Activated T-cell treated with anti-CD3 and anti-CD28 coated beads for 48 hours (primary cell): ENCODE measurements at places on chromosomes 2 and 18.
A peak's percentile ranks its signal among the peaks of the same experiment; 100 is the strongest.

- DNase-seq, result no peak
Observed at GRCh38 chr2:226131299-226131784, 668.3 kb downstream of the IRS1 start.

DNA sequence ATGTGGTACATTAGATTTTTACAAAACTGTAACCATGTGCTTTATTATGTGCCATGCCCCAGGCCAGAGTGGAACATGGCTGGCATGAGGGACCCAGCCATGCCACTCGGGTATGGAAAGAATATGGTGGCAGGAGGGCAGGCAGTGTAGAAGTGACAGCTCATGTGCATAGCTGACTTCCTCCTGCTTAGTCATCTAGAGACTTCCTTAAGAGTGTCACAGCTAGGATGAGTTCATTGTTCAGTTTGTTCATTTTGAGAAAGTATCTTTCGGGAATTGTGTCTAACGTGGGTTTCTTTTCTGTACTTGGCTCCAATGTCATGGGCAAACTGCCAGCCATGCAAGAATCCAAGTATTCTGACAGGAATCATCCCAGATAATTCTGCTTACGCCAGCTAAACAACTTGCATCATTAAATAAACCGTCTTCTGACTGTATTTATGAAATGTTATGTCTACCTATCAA, 94.3 kb upstream of the ITGB6 start:
- DNase-seq, result peak; percentile 22

DNA sequence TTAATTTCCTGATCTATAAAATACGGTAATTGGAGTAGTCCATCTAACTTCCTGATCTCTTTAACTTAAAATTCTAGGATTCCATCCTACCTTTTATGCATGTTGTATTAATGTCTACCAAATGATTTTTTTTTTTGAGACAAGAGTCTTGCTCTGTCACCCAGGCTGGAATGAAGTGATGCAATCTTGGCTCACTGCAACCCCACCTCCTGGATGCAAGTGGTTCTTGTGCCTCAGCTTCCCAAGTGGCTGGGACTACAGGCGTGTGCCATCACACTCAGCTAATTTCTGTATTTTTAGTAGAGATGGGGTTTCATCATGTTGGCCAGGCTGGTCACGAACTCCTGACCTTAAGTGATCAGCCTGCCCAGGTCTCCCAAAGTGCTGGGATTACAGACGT, 47.8 kb downstream of the CFAP36 start:
- no peak for DNase-seq

DNA sequence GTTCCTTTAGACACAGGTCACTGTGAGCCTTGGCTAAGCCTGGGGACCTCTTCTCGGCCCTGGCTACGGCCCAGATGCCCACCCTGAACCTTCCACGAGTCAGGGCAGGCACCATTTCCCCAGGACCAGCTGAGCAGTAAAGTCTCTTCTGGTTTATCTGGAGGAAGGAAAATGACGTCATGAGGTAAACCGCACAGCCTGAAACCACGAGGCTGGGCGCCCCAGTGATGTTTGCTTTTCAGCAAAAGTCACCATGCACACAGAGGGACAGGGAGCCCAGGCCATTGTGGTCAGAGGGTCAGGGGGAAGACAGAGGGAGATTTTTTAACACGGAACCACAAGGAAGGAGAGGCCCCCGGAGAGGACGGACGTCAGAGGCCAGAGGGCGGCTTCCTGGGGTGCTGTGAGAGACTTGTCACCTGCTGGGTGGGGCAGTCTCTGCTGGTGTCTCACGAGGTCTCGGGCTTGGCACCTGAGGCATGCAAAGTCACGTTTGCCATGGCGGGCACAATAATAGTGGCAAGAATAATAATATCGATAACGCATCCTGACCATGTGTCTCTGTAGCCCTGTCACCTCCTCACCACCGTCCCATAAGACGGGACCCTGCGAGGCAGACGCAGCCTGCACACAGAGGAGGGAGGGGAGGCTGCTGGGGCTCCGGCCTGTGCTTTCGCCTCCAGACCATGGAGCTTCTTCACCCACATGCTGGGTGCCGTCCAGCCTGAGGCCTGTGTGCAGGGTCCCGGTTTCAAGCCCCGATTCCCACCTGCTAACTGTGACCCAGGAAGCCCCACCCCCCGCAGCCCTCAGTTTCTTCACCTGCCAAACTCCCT, 33.2 kb upstream of the FOSL2 start:
- peak; percentile 75 for DNase-seq

- no peak for DNase-seq
Observed at GRCh38 chr2:62944362-62944761, 106.3 kb upstream of the OTX1 start.

DNA sequence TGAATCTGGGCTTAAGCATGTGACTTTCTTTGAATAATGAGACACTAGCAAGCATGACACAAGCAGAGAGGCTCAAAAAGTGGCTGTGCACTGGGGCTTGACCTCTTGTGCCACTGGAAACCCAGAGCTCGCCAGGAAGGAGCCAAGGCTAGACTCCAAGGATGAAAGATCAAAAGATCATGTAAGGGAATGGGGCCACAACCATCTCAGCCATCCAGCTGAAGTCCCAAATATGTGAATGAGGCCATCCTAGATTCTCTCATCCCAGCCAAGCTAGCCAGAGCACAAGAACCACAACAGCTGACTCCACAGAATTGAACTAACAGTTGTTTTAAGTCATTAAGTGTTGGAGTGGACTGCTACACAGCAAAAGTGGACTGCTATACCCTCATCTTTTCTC, 288.1 kb downstream of the CCDC178 start:
- DNase-seq, result no peak

- DNase-seq, result no peak
Observed at GRCh38 chr2:148207111-148207510, 186.2 kb downstream of the MBD5 start.

DNA sequence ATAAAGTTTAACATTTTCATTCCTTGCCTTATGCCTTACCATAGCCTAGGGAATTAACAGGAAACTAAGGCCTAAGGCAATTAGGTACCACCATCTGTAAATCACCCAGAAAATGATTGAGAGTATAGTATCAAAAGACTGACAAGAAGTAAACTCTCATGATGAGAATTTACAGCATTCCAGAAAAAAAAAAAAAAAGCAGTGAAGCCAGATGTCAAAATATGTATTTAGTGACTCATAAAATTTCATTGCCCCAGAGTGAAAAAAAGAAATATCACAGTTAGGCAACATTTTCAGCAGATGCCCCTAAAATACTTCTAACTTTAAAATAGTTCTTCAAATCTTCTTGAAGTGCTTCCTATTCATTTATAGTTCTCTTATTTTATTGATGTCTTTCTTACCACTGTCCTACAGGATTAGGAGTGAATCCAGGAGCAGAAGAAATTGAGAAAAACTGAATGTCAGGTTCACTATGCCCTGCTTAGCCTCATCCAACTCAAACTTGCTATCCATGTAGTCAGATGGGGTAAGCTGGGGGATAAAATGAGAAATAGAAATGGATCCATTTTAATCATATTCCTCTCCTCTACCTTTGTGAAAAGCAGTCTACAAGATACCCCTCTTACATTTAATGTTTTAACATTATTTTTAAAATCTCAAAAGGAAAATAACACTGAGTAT, 57.3 kb upstream of the TANK start:
- DNase-seq, result no peak

DNA sequence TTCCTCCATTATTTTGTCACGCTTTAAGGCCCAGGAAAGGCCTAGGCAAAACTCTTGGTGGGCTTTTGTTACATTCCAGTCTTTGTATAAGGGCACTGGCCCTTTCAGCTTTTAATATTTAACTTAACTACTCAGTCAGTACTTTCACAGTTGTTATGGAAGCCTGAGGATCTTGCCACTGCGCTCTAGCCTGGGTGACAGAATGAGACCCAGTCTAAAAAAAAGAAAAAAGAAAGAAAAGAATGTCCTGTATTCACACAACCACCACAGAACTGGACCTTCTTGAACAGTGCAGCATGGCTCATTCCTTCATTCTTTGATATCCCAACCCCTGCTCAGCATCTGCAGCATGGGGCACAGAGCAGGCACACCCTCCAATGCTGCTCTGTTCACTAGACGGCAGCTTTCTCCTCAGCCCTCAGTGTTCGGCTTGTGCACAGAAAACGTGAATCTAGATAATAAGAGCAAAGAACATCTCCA, 93.4 kb upstream of the MSH2 start:
- DNase-seq, result no peak

GRCh38 chr2:101089942-101090799, 61.0 kb downstream of the TBC1D8 start:
- no peak for DNase-seq

- DNase-seq, result no peak
Observed at GRCh38 chr2:216537366-216537765, 38.7 kb downstream of the RPL37A start.

DNA sequence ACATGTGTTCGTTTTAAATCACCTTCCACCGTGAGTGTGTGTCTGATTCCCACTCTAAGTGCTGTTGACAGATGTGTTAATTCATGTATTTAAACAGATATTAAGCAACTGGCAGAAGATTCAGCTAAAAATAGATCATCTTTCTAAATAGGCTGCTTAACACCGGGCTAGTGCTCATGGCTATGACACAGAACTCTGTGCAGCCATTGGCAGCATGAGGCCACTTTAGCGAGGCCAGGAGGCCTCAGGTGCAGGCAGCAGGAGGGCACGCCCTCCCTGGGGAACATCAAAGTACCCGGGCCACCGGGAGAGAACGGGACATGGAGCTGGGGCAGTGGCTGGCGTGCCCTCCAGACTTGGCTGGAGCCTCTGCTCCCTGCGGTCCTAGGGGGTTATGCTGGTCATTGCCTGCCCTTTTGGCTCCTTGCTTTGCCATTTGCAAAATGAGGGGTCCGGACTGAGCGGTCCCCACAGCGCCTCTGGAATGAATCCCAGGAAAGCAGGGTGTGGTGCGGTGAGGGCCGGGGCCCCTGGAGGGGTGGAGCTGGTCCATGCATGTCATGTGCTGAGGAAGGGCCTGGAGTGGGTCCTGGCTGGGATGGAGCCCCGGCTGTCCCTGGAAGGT, 62.8 kb upstream of the HDAC4 start:
- no peak for DNase-seq

GRCh38 chr2:149741646-149742045, 154.1 kb upstream of the MMADHC start:
- no peak for DNase-seq

- no peak for DNase-seq
Observed at GRCh38 chr18:58362027-58362575, 266.8 kb downstream of the ALPK2 start.

DNA sequence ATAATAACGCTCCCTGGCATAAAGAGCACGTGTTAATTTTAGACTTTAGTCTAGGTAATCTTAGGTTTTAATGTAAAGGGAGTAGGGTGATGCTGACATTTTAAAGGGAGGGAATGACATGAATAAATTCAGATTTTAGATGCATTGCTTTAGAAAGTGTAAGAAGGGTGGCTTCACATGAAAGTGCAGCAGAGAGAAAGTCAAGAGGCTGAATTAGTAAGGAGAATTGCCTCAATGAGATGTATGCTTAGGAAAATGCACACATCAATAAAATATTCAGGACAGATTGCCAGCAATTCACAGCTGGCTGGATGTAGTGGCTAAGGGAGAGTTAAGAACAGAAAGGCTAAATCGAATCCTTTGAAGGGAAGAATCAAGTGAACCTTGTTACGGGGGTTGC, 165.5 kb upstream of the CDH19 start:
- no peak for DNase-seq

GRCh38 chr18:57208047-57208446, 61.2 kb downstream of the BOD1L2 start:
- DNase-seq, result no peak

- no peak for DNase-seq
Observed at GRCh38 chr2:149399934-149400615, 69.7 kb downstream of the LYPD6 start.

GRCh38 chr2:235978022-235978421, 190.2 kb downstream of the GBX2 start:
- no peak for DNase-seq

DNA sequence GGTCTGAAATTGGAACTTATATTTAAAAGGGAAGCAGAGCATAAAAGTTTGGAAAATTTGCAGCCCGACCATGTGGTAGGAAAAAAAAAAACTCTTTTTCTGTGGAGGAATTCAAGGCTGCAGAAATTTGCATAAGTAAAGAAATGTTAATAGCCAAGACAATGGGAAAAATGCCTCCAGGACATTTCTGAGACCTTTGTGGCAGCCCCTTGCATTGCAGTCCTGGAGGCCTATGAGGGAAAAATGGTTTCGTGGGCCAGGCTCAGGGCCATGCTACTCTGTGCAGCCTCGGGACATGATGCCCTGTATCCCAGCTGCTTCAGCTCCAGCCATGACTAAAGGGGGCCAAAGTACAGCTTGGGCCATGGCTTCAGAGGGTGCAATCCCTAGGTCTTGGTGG, 71.9 kb upstream of the SLC16A14 start:
- DNase-seq, result no peak

DNA sequence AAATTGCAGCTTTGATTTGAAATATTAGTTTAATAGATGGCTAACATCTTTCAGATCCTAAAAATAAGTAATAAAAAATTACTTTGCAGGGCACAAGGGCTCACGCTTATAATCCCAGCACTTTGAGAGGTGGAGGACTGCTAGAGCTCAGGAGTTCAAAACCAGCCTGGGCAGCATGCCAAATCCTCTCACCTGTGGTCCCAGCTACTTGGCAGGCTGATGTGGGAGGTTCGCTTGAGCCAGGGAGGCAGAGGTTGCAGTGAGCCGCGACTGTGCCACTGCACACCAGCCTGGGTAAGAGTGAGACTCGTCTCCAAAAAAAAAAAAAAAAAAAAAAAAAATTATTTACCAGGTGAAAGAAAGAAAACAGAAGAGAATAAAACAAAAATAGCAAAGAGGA, 449.8 kb downstream of the NRXN1 start:
- DNase-seq, result no peak

- DNase-seq, result no peak
Observed at GRCh38 chr2:10873171-10873570, 38.6 kb upstream of the KCNF1 start.

GRCh38 chr2:119248311-119248710, 24.7 kb downstream of the STEAP3 start:
- no peak for DNase-seq

- DNase-seq, result no peak
Observed at GRCh38 chr2:147288131-147288530, 556.7 kb upstream of the ACVR2A start.

DNA sequence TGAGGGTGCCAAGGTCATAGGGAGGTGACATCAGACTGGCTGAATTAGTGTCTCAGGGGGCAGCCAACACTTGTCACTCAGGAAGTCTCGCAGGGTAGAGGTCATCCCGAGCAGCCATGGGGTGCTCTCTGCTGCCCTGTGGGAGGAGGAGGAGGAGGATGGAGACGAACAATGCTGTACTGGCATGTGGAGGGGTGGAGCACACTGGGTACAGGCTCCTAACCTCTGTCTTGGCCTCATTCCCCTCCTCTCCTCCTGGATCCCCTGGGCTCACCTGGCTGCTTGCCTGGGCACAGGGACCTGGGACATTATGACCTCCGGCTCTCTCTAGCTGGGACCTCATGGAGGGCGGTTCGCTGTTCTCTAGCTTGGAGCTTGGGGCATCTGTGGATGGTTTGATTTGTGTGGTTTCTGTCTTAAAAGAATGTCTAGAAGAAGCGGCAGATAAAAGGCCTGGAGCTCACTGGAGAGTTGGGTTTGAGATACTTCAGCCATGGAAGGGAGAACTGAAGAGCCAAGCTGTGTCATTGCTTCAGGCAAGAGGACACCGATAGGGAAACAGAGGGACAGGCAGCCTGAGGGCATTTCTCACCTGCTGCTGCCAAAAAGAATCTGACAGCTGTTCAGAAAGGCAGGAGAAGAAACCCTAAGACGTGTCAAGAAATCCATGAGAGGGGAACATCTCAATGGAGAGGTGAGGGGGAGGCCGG, 133.1 kb downstream of the SEPTIN10 start:
- no peak for DNase-seq
